HS-5 (cell line): ENCODE measurements at places on chromosomes 6 and 20.
A peak's percentile ranks its signal among the peaks of the same experiment; 100 is the strongest.

- DNase-seq, result no peak
Measured at GRCh38 chr6:170149681-170150589, 140.9 kb downstream of the DLL1 start.

GRCh38 chr6:105259913-105260889, 80.4 kb upstream of the POPDC3 start:
- no peak for DNase-seq

- DNase-seq, result no peak
Measured at GRCh38 chr6:137472641-137473137, 21.5 kb downstream of the OLIG3 start.

GRCh38 chr6:27495386-27496135, 22.7 kb upstream of the ZNF184 start:
- DNase-seq, result peak; percentile 78

DNA sequence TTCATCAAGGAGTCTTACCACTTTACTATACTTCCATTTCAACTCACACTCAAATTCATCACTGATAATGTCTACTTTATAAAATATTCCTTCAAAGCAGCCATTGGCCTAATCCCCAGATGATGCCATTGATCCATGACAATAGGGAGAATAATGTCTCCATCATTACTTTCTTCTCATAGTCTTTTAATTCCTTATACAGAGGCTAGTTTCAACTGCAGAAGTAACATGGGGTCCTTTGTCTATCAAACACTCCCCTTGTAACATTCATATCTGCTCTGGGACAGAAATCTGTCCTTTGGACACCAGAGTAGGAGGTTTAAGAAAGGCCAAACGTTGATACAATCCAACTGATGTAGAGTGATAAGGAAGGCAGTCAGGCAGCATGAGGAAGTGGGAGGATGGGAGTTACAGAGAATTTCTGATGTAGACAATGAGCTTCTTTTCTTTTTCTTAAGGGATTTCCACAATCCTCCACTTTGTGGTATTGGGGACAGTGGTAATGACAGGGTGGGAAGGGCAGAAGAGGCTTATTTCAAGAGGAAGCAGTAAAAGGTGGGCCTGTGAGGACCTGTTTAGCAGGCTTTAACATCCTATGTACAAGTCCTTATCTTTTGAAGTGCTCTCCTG, 18.9 kb upstream of the HLA-DOA start:
- no peak for DNase-seq

DNA sequence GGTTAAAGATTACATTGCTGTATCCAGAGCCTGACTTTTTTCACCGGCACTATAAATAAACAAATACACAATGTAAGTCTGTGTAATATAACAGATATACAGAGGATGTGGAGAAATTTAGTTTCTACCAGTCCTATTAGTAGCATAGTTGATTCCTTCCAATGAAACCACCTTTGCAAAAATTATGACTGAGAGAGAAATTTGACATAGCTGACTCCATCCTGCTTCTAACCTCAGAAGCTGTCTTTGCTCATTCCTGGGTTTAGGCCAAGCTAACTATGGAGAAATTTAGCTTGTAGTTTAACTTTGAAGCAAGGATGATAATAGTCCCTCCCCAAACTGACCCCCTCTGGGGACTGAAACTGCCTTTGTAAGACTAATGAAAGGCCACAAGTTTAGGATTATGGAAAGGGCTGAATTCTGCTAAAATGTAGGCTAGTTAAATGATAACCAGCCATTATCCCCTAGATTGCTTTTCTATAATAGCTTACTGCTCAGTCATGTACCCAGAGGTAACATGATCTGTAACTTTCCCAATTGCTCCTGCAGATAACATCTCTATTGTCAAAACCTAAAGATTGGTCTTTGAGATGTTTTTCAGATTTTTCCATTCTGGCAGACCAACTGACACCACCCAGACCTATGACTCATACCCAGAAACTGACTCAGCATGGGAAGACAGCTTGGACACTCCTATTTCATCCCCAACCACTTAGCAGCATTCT, 172.8 kb upstream of the ARG1 start:
- DNase-seq, result peak; percentile 82

GRCh38 chr6:71197267-71197666, 91.3 kb upstream of the OGFRL1 start:
- peak; percentile 64 for DNase-seq

- no peak for DNase-seq
Measured at GRCh38 chr20:46148313-46149208, 30.4 kb downstream of the CD40 start.

DNA sequence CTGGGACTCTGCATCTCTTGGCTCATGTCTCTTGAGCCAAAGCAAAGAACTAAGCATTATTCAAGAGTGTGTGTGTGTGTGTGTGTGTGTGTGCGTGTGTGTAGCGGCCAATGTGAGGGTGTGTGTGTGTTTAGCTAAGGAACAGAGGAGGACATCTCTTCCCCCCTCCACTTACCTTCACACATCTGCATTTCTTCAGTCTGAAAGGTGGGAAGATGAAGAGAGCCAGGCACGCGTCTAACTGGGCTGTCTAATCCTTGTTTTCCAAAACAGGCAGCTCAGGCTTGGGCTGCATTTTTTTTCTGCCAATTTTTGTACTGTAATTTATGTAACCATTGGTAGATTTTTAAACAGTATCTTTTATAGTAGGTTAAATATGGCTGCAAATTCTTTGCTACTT, 59.5 kb downstream of the NDUFAF5 start:
- DNase-seq, result no peak

DNA sequence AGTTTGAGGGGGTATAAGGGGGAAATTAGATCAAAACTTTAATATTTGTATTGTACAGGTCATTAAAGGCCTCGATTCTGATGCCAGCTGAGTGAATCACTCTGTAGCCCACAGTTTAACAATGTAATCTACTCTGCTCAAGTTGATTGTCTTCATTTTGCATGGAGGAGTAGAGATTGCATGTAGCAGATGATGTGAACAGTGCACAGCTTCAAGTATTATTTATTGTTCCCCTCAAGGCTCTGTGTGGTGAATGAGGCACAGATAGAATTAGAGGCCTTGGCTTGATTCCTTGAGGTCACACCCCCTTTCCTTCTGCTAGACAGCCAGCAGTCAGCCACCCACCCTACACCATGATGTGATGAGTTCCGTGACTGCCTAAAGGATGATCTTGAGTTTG, 38.1 kb downstream of the TXLNB start:
- DNase-seq, result no peak

- DNase-seq, result no peak
Measured at GRCh38 chr6:2721219-2721618, 29.5 kb downstream of the MYLK4 start.

DNA sequence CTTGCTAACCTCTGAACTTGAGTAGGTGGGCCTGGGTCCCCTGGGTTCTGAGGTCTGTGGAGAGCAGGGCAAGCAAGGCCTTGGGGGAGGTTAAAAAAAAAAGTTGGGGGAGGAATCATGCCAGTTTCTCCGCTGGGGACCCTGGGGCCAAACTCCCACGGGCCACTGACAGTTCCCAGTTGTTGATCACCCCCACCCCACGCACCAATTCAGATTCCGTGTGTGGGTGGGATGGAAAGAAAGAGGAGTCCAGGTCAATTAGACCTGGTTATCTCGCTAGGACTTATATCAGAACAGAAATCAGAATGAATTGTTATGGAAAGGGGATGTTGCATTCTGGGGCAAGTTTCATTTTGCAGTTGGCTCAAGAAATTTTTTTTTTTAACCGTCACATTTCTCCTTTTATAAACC, 46.7 kb upstream of the SUPT3H start:
- no peak for DNase-seq

DNA sequence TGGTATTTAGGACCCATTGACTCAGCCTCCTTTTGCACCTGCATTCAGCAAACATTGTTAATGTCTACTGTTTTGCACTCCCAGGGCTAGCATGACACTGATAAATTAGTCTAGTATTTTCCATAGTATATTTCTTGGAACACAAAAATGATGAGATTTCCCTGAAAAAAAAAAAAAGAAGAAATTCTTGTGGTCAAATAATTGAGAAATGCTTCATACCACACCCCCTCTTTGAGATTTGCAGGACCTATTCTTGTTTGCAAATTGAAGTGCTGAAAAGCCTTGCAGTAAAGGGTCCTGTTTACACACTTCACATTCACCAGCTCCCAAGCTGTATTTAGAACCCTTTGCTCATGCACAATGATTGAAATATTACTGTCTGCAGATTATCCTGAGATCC, 36.3 kb upstream of the CLIC5 start:
- no peak for DNase-seq

DNA sequence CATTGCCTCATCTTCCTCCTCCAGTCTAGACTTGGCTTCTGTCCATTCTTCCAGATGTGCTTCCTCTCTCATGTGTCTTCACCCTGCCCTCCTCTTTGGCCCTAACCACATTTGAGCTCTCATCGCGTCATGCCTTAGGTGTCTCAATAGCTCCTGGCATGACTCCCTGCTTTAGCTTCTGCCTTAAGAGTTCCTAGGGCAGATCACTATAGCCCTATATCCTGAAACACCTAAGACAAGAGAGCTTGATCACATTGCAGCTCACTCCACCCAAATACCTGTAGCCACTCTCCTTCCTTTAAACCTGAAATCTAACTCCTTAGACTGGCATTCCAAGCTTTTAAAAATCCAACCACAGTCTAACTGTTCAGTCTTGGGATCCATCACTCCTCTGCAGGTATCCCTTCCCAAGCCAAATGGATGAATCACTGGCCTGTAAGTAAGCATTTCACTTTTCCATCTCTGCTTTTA, 69.0 kb upstream of the STXBP5 start:
- peak; percentile 95 for DNase-seq

DNA sequence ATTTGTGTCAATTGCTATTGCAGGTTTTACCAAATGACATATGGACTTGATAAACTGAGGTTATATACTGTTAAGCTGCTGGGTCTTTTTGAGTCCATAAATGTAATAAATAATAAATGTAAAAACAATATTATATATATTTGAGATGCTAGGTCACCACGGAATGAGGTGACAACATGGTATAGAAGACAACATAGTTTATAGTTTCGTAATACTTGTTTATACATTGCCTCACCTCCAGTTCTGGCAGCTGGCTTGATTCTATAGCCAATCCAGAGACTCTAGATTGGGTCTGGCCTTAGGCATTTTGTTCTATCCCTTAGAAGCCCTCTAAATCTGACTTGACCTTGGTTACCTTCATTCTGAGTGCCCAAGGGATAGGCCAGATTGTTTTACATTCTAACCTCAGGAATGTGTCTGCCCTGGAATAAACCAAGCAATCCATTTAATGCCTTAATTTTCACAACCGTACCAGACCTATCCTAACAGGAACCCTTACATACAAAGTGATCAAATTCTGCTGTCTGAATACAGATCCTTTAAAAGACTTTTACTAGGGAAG, 61.5 kb upstream of the STXBP5 start:
- DNase-seq, result no peak

GRCh38 chr6:149642829-149643580, 5.5 kb downstream of the KATNA1 start:
- no peak for DNase-seq

DNA sequence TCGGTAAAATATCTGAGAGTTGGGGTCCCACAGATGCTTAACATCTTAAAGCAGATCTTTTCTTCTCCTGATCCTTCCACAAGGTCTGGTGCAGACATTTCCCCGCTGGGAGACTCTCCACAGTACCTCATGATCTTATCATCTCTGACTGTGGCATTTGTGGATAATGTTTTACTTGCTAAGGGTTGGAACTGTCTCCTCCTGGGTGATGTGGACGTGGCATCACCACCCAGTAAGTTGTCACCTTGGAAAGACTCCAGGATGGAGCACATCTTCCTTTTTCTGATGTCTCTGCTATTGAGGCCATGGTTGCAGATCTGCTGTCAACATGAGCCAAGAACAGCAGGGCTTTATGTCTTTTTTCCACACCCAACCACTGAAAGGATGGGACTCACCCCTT, 42.0 kb upstream of the FANCE start:
- no peak for DNase-seq

DNA sequence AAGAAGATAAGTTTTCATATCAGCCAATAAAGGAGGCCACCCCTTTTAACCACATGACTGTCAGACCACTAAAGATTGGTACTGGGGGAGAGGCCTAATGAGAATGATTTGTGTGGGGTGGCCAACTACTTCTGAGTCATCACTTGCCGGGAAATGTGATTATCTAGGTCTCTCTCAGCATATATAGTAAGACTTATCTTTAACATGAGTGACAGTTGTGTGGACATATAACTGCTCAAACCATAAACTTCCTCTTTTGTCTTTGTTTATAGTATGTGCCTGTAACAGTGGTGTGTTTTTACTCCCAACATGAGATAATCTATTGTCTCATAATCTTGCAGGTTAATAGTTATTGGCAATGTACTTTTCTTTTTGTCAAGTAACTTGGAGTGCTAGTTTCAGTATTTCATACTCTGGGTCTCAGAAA, 312.4 kb downstream of the CDKAL1 start:
- no peak for DNase-seq

GRCh38 chr6:79665725-79666551, 34.8 kb downstream of the SH3BGRL2 start:
- DNase-seq, result no peak

DNA sequence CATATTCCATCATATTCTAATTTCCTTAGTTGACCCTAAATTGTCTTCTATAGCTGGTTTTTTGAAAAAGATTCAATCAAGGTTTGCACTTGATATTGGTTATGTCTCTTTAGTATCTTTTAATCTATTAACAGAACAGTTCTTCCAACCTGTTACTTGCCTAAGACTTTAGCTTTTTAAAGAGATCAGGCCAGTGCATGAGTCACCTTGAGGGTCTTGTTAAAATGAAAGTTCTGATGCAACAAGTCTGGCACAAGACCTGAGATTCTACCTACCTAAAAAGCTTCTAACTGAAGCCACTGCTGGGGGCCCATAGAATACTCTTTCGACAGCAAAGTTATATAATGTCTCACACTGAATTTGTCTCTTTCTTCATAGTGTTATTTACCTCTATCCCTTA, 3.2 kb downstream of the USP45 start:
- no peak for DNase-seq

- no peak for DNase-seq
Measured at GRCh38 chr20:53839423-53840176, 230.8 kb downstream of the BCAS1 start.

DNA sequence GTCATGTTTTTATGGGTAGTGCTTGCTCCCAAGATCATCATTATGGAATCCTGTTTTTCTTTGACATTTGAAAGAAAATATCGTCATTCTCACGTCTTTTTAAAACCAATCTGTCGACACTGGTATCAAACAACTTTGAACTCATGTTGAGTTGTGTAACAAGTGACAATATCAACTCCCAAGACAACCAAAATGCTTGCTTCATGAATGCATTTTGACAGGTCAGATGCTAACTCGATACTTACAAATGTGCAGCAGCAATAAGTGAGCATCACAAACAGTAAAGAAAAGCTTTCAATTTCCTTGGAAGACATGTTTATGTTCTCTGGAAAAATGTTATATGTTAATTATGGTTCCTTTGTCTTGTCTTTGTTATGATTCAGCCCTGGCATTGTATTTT, 125.9 kb downstream of the EPHA7 start:
- DNase-seq, result no peak
